ENCODE measurements at places on chromosomes 11 and 22.

DNA sequence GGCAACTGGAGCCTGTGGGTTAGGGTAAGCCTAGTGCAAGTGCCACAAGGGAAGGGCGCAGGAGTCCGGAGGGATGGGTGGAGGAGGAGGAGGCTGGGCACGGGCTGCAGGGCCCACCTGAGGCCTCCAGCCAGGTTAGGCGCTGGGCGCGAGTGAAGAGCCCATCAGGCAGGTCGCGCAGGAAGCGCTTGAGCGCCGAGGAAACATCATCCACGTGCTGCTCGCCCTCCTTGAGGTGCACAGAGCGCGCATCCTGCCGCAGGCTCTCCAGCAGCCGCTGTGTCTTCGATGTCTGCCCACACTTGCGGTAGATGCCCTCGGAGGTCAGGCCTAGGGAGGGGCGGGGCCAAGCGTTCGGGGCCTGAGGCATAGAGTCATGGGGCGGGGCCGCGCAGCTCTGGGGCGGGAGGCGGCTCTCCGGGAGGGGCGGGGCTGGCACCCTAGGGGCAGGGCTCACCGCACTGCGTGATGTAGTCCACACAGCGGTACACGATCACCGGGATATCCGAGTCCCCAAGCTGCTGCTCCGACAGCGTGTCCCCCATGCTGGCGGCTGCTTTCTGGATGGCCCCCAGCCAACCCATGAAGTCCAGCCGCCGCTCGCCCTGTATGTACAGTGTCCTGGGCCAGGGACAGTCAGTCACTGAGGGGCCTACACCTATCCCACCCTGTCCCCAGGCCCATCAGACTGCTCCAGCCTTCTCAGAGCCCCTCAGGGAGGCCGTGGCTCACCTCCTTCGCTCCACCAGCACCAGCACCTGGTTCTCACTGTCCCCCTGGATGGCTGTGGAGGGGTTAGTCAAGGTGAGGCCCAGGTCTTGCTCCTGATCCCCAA lies 22.9 kb upstream of the PDE2A start:
- DNase-seq: no peak

- DNase-seq: peak; percentile 61
These were observed 54.6 kb downstream of the OTOG start for GRCh38 chr11:17601676-17602075.

GRCh38 chr22:47738472-47739013 lies 976.1 kb downstream of the TBC1D22A start:
- DNase-seq: no peak

GRCh38 chr11:123519055-123519796 lies 89.2 kb downstream of the GRAMD1B start:
- DNase-seq: no peak

GRCh38 chr11:47314992-47315391 lies 37.5 kb downstream of the MYBPC3 start:
- DNase-seq: no peak
